ENCODE measurements at places on chromosomes 6 and 20. TPM values are rescaled to one million over a fixed set of nuclear protein-coding genes. Genes with fewer than 3 reads are reported as not detected.

Gene C6orf52
- not detected for total RNA-seq

Gene SNAP25
- total RNA-seq: 19.6 TPM

Gene OR2H2
- not detected for total RNA-seq

Gene PAX1
- total RNA-seq: not detected

Gene PSORS1C2
- not detected for total RNA-seq

Gene APCDD1L
- not detected for total RNA-seq

Gene SNRPB2
- 8.2 TPM for total RNA-seq

DNA sequence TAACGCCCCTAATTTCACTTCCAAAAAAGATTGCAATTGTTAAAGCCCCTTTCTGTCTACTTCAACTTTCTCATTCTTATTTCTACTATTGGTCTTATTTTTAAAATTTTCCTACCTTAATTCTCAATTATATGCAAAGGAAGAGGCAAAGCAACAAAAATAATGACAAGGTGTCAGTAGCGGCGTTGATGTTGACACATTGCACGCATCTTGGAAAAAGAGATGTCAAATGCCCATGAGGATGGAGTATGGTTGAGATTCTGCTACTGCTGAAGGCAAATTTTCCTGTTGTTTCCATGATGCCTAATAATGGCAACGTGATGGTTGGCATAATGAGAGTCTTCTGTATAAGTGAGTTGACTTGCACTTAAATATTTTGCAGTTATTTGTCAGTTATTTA is 258.9 kb downstream of the CDKAL1 start:
- DNase-seq: no peak

DNA sequence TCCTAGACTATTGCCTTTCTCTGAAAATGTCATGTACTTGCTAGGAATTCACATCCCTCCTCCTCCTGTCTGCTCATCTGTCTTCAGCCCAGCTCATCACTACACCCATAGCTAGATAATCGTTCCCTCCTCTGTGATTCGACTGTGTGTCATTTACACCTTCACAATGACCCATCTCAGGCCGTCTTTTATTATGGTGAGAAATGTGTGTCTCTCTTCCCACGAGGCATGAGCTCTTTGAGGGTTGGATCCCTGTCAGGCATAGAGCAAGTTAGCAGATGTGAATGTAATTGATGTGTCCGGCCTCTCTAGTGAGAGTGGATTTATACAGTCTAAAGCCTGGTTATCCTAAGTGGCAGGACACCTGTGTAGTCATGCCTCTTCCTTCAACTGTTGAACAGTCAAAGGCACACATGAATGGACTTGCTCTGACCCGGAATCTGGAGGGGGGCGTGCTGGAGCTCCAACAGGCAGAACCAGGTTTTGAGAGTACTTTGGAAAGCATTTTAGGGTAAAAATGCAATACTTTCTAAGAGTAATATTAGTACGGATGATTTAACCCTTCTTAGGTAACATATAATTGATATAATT is 182.1 kb downstream of the UTRN start:
- no peak for DNase-seq

GRCh38 chr20:62999580-62999979 is 7.2 kb downstream of the BHLHE23 start:
- no peak for DNase-seq

DNA sequence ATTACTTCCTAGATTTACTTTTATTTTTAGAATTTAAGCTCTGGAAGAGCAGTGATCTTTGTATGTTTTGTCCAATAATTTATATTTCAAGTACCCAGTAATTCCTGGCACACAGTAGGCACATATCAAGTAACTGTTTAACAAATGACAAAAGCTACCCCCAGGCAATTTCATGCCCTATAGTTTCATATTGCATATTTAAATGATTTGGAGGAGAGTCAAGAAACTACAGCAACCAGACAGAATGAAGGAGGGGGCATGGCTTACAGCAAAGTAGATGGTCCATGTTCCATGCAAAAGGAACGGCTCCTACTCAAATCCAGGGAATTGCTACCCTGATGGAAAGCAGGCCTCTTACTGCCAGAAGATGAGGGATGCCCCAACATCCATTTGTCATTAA is 113.5 kb downstream of the ARHGAP18 start:
- no peak for DNase-seq

- DNase-seq: no peak
Measured at GRCh38 chr20:420166-420620, 12.1 kb downstream of the RBCK1 start.

Data from uterus (tissue), 4 donors.